ENCODE measurements at places on chromosomes 16 and 17. TPM values are rescaled to one million over a fixed set of nuclear protein-coding genes. Genes with fewer than 3 reads are reported as not detected.

TPSAB1 gene
- not detected for total RNA-seq

EVI2A gene
- not detected for total RNA-seq

CCL16 gene
- not detected for total RNA-seq

SPATA22 gene
- total RNA-seq = not detected

CCDC40 gene
- total RNA-seq = 5.8 TPM

DNA sequence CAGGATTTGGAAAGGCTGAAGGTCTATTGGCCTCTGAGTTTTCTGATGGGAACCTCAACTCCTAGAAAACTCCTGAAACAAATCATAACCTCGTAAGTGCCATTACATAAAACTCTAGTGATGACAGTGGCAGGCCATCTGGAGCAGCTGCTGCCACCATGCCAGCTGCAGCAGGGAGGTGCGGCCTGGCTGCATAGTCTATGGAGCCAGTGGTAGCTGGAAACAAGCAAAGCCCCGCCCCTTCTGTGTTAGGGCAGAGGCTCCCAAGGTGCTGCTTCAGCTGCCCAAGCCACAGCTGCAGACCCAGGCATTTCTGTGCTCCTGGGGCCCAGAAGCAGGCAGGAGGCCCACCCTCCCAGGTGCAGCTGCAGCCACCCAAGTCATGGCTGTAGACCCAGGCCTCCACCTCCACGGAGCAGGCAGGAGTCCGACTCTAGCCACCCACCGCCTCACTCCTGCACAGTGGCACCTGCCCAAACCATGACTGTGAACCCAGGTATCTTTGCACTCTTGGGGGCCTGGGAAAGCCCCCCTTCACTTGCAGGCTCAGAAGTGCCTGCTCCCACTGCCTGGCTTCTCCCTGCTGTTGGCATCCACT is 254.1 kb upstream of the KCNJ16 start:
- H3K4me3 ChIP-seq = no peak overlapping the region
- peaks cover 14% of the 10 kb centered on the region for H3K4me1 ChIP-seq
- DNase-seq = no peak
- no peaks in the 10 kb centered on the region for H3K36me3 ChIP-seq

DNA sequence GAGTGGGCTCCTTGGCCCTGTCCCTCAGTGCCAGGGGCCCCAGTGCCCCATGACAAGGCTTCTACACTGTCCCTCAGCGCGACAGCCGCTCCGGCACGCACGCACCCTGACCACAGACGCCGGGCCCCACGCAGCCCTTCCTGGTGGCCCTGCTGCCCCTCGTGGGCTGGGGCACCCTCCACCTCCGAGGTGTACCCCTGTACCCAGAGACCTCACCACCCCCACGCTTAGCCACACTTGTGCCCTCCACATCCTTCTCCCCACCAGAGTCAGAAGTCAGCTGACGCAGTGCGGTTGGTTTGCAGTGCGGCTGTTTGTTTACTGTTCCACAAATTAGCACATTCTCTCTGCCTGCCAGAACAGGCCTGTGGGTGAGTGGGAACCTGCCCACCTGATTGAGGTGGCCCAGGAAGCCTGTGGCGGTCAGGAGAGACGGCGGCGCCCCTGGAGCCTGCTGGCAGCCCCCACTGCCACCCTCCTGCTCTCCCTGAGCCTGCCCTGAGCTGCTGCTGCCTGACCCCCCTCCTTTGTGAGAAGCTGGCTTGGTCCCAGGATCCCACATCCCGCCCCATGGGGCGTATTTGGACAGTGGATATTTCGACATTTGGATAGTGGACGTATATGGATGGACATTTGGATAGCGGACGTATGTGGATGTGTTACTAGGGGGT is 38.0 kb upstream of the CDH15 start:
- DNase-seq = peak; percentile 92
- no peak overlapping the region for H3K27ac ChIP-seq
- H3K36me3 ChIP-seq = peaks cover 31% of the 10 kb centered on the region
- H3K27me3 ChIP-seq = no peaks in the 10 kb centered on the region

GRCh38 chr17:4142107-4142900 is 526 bp downstream of the ZZEF1 start:
- H3K4me3 ChIP-seq = peak overlapping the region; percentile 97
- peaks cover 50% of the 10 kb centered on the region for H3K4me1 ChIP-seq
- no peaks in the 10 kb centered on the region for H3K27me3 ChIP-seq
- peak overlapping the region; percentile 100 for H3K27ac ChIP-seq

- H3K27me3 ChIP-seq = no peaks in the 10 kb centered on the region
- H3K4me3 ChIP-seq = peak overlapping the region; percentile 61
- DNase-seq = peak; percentile 14
- H3K27ac ChIP-seq = no peak overlapping the region
- H3K4me1 ChIP-seq = peaks cover 9% of the 10 kb centered on the region
Observed at GRCh38 chr16:50665128-50665878, 15.8 kb downstream of the SNX20 start.

Measured in chondrocyte (in vitro differentiated cells).